ENCODE measurements at places on chromosomes 5 and 9.

DNA sequence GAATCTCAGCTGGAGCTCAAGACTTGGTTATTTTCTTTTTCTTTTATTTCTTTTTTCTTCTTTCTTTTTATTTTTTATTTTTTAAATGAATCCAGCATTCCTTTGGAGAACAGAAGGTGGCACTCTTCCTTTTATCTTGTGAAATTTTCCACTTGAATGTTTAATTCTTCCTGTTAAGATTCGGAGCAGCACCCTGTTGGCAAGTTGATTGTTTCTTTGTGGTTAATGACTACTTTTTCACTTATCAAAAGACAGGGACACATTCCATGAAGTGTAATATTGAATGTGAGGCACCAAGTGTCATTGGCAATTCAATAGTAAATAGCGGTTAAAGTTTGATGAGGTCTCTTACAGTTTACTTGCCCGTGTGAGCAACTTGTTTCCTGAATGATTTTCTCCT, 240.5 kb upstream of the CHD1 start:
- DNase-seq = no peak

GRCh38 chr5:33629999-33630398, 189.2 kb downstream of the TARS1 start:
- DNase-seq = no peak

DNA sequence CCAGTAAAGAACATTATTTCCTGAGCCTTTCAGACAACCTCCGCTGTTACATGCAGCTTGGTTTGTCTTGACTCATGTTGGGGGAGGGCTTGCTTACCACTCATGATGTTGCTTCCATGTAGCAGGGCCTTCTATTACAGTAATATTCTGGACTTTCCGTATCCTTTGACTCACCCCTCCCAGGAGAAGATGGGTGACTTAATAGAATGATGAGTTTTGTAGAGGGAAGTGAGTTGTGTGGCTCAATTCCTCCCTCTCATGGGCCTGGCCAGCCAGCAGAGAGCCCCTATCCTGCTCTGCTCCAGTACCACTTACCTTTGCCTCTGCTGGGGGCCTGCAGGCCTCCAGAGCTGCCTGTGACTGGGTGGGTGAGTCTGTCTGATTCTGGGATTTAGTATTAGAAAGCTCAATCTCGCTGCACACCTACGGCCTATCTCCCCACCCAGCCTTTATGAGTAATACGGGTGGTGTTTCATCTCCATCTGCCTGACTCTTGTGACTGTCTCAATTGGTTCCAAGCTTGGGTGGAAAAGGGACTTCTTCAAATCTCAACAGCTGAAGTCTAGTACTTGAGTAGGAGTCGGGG, 52.6 kb upstream of the KLF9 start:
- DNase-seq = no peak

DNA sequence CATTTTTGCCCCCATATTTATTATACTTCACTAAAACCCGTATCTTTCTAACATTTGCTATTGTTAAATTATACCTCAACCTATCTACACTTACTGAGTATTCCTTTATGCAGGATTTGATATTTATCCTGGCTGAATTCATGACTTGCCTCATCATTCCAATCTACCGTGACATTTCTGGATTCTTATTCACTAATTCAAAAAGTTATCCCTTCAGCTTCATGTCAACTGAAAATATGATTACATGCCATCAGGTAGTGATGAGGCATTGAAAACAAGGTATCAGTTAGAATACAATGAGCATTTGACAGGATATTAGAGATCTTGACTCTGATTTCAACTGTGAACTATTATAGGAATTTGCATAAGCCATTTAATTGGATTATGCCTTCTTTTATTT, 2171.9 kb upstream of the WWC1 start:
- DNase-seq = no peak

GRCh38 chr5:113087976-113088514, 111.4 kb downstream of the DCP2 start:
- DNase-seq = no peak

GRCh38 chr5:175657593-175658271, at the start of gene HRH2:
TSS of gene HRH2 (plus strand) at chr5:175658071. CDS start at chr5:175683234, 25,163 bp downstream.
- no peak for DNase-seq

GRCh38 chr5:717143-717542, 24.0 kb upstream of the TPPP start:
- DNase-seq = no peak

- DNase-seq = no peak
Observed at GRCh38 chr5:9316733-9317132, 229.1 kb downstream of the SEMA5A start.

DNA sequence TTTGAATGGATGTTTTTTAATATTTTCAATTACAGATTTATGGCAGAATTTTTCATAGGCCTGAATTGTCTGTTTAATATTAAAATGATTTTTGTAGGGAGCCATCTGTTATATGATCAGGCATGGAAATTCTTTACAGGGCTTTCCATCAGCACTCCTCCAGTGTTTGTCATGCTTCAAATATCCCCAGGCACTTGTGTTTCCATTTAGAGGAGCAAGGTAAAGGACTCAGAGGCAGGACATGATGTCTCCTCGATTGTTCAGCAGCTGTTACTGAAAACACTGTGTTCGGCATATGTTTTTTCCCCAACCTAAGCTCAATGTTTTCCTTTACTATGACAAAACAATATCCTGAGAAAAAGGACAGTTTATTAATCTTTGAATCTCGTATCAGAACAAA, 172.3 kb upstream of the RFX3 start:
- peak; percentile 36 for DNase-seq

- DNase-seq = no peak
Observed at GRCh38 chr5:6392561-6392960, 14.2 kb upstream of the MED10 start.

- peak; percentile 19 for DNase-seq
Observed at GRCh38 chr9:115118879-115119218, 892 bp upstream of the TNC start.

- no peak for DNase-seq
Observed at GRCh38 chr9:13646500-13647021, 367.1 kb upstream of the MPDZ start.

GRCh38 chr5:27434335-27434734, 395.9 kb upstream of the CDH9 start:
- no peak for DNase-seq

- no peak for DNase-seq
Observed at GRCh38 chr9:37364751-37365360, 57.6 kb upstream of the GRHPR start.

DNA sequence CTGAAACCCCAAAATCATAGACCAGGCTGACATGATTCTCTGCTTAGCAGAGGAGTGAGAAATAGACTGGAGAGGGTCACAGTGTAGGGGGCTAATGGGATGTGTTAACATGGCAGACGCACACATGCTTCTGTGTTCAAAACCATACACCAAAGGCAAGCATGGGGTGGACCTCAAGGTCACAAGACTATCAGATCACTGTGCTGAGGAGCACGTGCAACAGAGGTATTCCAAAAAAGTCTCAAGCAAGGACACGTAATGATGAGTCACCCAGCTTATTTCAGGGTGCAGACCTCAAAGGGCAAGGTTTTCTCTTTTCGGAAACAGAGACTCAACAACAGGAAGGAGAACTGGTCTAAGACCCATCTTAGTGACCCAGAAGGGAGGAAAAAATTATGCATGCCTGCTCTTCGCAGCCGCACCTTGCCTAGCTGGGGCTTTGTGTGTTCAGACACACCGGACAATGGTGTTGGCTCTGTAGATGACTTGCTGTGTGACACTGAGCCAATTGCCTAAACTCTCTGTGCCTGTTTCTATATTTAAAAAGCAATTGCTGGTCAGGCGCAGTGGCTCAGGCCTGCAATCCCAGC, 20.3 kb downstream of the WHRN start:
- no peak for DNase-seq

- no peak for DNase-seq
Observed at GRCh38 chr5:42397267-42397666, 26.0 kb upstream of the GHR start.

DNA sequence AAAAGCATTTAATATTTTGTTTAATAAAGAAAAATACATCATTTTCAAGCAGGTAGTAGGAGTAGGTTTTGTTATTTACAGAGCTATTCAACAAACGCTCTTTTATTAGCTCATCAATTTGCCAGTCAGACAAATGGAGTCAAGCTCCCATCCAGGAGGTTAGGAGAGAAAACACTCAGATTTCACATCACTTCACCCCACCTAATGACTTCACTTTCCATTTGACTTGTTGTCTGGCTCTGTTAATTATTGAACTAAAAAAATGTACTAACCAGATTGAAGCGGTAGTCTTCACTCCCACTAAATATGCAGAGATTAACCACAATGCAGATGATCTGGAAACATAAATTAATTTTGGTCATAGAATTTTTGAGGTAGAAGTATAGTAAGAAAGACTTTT, 193.6 kb upstream of the VCAN start:
- no peak for DNase-seq

DNA sequence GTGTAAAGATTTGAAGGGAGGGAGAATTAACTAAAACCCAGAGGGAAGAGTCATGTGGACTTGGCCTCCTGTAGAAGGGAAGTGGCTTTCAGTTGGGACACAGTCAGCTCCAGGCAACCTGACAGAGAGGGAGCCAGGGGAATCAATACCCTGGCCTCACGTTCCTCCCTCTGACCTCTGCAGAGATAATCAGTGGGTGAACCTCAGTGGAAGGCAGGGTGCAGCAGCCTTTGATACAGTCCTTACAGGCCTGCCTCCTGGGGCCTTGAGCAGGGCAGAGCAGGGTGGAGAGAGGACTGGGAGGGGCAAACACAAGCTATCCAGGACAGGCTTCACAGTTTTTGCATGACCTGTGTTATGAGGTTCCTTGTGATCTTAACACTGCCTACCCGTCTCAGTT, 61.9 kb upstream of the GPBP1 start:
- DNase-seq = no peak

- no peak for DNase-seq
Observed at GRCh38 chr9:134344068-134344799, 18.0 kb downstream of the RXRA start.

- no peak for DNase-seq
Observed at GRCh38 chr5:135689506-135689905, 110.7 kb upstream of the CXCL14 start.

GRCh38 chr9:78574354-78575045, 277.6 kb downstream of the PSAT1 start:
- no peak for DNase-seq

DNA sequence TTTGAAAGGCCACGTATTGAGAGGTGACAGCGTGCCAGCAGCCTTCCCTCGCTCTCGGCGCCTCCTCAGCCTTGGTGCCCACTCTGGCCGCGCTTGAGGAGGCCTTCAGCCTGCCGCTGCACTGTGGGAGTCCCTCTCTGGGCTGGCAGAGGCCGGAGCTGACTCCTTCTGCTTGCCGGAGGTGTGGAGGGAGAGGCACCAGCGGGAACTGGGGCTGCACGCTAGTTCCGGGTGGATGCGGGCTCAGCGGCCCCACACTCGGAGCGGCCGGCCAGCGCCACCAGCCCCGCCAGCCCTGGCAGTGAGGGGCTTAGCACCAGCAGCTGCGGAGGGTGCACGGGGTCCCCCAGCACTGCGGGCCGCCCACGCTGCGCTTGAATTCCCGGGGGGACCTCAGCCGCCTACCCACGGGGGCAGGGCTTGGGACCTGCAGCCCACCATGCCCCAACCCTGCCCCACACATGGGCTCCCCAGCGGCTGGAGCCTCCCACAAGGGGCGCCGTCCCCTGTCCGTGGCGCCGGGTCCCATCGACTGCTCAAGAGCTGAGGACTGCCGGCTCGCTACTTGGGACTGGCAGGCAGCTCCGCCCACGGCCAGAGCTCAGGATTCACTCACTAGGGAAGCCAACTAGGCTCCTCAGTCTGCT, 4.4 kb upstream of the OTULINL start:
- DNase-seq = no peak

GRCh38 chr5:81165493-81166119, 67.5 kb upstream of the CKMT2 start:
- peak; percentile 14 for DNase-seq

GRCh38 chr9:8315211-8315610, 515.6 kb upstream of the DMAC1 start:
- no peak for DNase-seq

DNA sequence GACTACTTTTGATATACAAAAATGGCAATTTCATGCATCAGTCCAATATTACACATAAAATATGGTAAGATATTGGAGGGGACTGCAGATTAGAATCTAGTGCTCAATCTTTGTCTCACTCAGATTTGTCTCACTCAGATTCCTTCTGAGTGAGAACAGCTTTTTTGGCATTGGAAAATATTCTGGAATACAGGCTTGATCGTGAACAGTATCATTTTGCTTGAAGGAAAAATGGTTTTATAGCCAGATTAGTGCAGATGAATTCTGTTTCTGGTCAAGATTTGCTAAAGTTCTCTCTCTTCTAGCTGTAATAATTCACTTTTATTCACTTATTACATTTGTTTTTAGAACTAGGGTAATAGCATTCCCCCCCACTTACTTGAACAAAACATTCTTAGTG, 51.2 kb downstream of the MAN2A1 start:
- DNase-seq = no peak

DNA sequence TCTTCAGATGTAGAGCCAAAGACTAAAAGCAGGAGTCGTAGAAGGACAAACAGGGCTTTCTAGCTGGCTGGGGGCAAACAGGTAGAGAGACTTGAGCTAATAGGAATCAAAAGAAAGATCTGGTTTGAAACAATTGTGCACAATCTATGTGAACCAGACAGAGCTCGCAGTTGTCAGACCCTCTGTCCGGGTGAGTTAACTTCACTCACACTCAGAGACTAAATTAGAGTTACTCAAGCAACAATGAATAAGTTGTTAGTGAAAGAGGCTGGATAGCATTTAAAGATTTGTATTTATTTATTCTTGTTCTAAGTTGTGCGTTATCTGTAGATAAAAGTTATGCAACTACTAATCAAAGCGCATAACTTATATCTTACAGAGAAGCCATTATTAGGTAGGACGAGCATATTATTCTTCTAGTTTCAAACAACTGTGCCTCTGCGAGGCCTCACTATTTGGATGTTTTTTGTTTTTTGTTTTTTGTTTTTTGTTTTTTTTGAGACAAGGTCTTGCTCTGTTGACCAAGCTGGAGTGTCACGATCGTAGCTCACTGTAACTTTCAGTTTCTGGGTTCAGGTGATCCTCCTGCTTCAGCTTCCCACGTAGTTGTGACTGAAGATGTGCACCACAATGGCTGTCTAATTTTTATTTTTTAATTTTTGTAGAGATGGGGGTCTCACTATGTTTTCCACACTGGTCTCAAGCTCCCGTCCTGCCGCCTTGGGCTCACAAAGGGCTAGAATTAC, 13.2 kb upstream of the LNPEP start:
- DNase-seq = no peak

- no peak for DNase-seq
Observed at GRCh38 chr9:8734760-8735159, 935.2 kb upstream of the DMAC1 start.

GRCh38 chr9:15264918-15265317, 42.1 kb downstream of the TTC39B start:
- DNase-seq = no peak

- peak; percentile 96 for DNase-seq
Observed at GRCh38 chr9:129460323-129461261, 160.3 kb downstream of the C9orf50 start.
